ENCODE measurements at places on chromosomes 6 and 20. TPM values are rescaled to one million over a fixed set of nuclear protein-coding genes. Genes with fewer than 3 reads are reported as not detected.

The KHDC1L gene
- 0.39 TPM for total RNA-seq

DNA sequence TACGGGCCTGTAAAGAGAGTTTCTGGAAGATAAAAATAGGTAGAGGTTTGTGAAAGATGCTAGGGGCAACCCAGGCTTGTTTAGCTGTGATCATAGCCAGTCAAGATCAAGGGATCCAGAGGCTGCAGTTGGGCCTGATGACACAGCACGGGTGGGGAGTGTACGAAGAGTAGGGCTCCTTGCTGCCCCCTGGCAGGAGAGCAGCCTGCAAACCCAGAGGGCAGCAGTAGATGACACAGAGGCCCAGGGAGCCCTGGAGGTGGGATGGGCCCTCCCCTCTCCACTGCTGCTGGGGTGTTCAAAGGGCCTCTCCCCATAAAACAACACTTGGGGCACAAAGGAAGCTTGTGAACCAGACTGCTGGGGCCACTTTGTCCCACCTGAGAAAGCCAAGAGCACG lies 47.2 kb downstream of the VEGFA start:
- DNase-seq = no peak

DNA sequence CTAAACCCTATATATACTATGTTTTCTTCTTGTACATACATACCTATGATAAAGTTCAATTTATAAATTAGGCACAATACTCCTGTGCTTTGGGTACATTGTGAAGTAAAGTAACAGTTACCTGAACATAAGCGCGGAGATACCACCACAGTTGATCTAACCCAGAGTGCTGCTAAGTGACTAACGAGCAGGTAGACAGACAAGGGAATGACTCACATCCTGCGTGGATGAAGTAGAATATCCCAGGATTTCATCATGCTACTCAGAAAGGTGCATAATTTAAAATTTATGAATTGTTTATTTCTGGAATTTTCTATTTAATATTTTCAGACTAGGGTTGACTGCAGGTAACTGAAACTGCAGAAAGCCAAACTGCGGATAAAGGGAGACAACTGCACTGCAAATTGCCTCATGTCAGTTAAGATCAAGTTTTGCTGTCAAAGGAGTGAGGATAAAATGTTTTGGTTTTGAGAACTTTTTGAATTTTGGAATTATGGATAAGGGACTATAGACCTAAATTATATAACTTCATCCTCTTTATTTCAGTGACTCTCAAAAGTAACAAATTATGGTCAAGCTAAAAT lies 14.4 kb downstream of the MKKS start:
- no peak for DNase-seq

- DNase-seq = no peak
Measured at GRCh38 chr20:50471231-50471630, 39.0 kb upstream of the PTPN1 start.

The MEP1A gene
- not detected for total RNA-seq

DNA sequence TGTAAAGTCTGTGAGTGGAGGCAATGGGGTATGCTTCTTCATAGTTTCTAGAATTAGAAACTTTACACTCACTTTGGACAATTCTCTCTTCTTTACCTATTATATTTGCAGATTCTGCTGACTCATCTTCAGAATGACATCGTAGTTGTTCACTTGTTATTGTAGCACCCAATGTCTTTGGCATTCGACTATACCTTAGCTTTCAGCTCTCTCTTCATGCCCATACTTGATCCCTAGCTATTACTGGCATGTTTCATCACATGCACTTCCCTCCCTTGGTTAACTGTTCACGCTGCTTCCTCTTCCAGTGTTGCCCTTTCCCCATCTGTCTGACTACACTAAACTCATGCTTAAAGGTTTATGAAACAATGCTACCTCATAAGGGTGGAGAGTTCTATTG lies 298.1 kb upstream of the TCF21 start:
- no peak for DNase-seq

- no peak for DNase-seq
Measured at GRCh38 chr6:164347455-164347854, 932.9 kb downstream of the QKI start.

Measured in skin of body (tissue), 3 donors.